Activated CD4-positive, alpha-beta memory T cell treated with anti-CD3 and anti-CD28 coated beads, Interleukin-2, amount 10 ng/mL, durations not matched to agents 7 days and 5 days (primary cell): ENCODE measurements at places on chromosomes 1 and 21. TPM values are rescaled to one million over a fixed set of nuclear protein-coding genes. Genes with fewer than 3 reads are reported as not detected.

DNA sequence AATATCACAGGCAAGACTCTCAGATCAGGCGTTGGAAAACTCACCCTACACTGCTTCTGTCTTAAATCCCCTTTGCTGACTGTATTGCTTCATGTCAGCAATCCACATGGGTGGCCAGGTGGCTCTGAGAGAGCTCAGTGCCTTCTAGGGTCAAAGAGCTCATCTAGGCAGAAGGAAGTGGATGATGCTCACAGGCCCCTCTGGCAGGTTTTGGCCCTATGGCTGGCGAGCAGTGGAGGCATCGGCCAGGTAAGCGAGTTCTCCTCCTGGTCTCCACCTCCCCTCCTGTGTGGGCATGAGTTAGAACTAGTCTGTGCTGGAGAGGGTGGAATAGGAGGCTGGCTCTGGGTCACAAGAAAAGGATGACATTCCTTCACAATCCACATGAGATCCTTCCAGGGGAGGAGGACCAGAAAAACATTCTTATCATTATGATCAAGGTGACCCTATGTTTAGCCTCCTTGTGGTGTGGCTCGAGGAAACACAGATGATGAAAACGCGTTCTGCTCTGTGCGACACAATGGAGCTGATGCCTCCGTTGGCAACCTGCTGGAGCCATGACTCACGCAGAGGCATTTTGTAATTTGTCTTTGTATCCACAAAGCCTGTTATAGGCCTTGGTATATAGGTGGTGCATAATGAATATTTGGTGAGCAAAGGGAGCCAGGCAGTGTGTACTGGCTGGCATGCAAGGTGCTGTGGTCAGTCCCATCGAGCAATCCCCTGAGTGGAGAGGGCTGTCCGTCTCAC lies 264.6 kb upstream of the RAB4A start:
- no peak for DNase-seq
- H3K27me3 ChIP-seq: no peaks in the 10 kb centered on the region
- H3K4me3 ChIP-seq: no peak overlapping the region
- peaks cover 3% of the 10 kb centered on the region for H3K4me1 ChIP-seq
- no peak overlapping the region for H3K27ac ChIP-seq

DNA sequence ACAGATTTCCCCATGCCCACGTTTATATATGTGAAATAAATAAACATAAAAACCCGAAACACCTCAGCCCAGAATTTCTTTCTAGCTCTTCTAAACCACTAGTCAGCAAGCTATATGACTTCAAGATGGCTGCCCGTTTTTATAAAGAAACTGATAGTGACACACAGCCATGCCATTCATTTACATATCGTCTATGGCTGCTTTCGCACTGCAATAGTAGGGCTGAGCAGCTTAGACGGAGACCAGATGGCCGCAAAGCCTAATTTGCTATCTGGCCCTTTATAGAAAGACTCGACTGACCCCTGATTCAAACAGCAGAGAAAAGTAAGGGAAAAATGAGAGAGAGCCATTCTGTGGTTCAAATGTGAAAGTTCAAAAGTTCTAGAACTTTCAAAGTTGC lies 45.7 kb upstream of the FMN2 start:
- no peaks in the 10 kb centered on the region for H3K36me3 ChIP-seq
- no peak overlapping the region for H3K27ac ChIP-seq
- no peaks in the 10 kb centered on the region for H3K4me1 ChIP-seq
- no peaks in the 10 kb centered on the region for H3K27me3 ChIP-seq
- no peak for DNase-seq

The GPR161 gene
- 0.65 TPM for total RNA-seq

- no peaks in the 10 kb centered on the region for H3K36me3 ChIP-seq
- peak; percentile 62 for DNase-seq
- H3K4me3 ChIP-seq: no peak overlapping the region
- peaks cover 5% of the 10 kb centered on the region for H3K27me3 ChIP-seq
- H3K4me1 ChIP-seq: peaks cover 31% of the 10 kb centered on the region
- peak overlapping the region; percentile 17 for H3K27ac ChIP-seq
Measured at GRCh38 chr1:93817819-93818569, 61.0 kb downstream of the DNTTIP2 start.

GRCh38 chr21:45898028-45898350 lies 83.6 kb upstream of the COL6A1 start:
- peaks cover 2% of the 10 kb centered on the region for H3K4me1 ChIP-seq
- no peak for DNase-seq
- H3K36me3 ChIP-seq: no peaks in the 10 kb centered on the region
- H3K27me3 ChIP-seq: no peaks in the 10 kb centered on the region

GRCh38 chr1:240672132-240672811 lies 60.3 kb upstream of the GREM2 start:
- no peak overlapping the region for H3K27ac ChIP-seq
- H3K27me3 ChIP-seq: peaks cover 2% of the 10 kb centered on the region
- H3K4me3 ChIP-seq: no peak overlapping the region
- H3K36me3 ChIP-seq: no peaks in the 10 kb centered on the region
- peaks cover 3% of the 10 kb centered on the region for H3K4me1 ChIP-seq

The DSCAM gene
- not detected for total RNA-seq

GRCh38 chr1:57638239-57638638 lies 214.4 kb upstream of the DAB1 start:
- no peak overlapping the region for H3K4me3 ChIP-seq
- H3K4me1 ChIP-seq: no peaks in the 10 kb centered on the region
- no peaks in the 10 kb centered on the region for H3K36me3 ChIP-seq
- no peaks in the 10 kb centered on the region for H3K27me3 ChIP-seq
- no peak for DNase-seq
- H3K27ac ChIP-seq: no peak overlapping the region

The RUSC1 gene
- total RNA-seq: 24.6 TPM

DNA sequence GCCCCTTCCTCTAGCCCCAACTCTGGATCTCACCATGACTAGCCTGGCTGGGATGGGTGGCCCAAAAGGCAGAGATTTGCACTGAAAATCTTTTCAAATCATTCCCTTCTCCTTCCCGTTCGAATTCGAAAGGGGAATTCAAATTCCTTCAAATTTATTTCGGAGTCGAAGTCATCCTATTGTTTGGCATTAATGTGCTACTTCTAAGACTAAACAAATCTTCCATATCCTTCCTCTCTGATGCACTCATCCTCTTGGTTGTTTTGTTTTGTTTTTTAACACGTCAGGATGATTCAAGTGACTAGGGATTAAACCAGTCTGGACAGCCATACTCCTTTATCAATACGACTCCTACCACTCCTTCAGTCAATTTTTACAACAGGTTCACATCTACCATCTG lies 95.5 kb upstream of the SGIP1 start:
- no peaks in the 10 kb centered on the region for H3K27me3 ChIP-seq
- peak overlapping the region; percentile 25 for H3K4me3 ChIP-seq
- H3K27ac ChIP-seq: peak overlapping the region; percentile 70
- H3K4me1 ChIP-seq: peaks cover 45% of the 10 kb centered on the region
